Stimulated activated CD8-positive, alpha-beta memory T cell treated with anti-CD3 and anti-CD28 coated beads, Interleukin-7, amount 100 ng/mL, for 1 hour (primary cell): ENCODE measurements at places on chromosomes 4 and X.

GRCh38 chr4:76687746-76688448, 210.0 kb downstream of the SOWAHB start:
- DNase-seq: no peak

- no peak for DNase-seq
These were observed 63.4 kb upstream of the TMEM164 start for GRCh38 chrX:109939498-109939897.

- no peak for DNase-seq
These were observed 1427.2 kb downstream of the STIM2 start for GRCh38 chr4:28287831-28288233.

DNA sequence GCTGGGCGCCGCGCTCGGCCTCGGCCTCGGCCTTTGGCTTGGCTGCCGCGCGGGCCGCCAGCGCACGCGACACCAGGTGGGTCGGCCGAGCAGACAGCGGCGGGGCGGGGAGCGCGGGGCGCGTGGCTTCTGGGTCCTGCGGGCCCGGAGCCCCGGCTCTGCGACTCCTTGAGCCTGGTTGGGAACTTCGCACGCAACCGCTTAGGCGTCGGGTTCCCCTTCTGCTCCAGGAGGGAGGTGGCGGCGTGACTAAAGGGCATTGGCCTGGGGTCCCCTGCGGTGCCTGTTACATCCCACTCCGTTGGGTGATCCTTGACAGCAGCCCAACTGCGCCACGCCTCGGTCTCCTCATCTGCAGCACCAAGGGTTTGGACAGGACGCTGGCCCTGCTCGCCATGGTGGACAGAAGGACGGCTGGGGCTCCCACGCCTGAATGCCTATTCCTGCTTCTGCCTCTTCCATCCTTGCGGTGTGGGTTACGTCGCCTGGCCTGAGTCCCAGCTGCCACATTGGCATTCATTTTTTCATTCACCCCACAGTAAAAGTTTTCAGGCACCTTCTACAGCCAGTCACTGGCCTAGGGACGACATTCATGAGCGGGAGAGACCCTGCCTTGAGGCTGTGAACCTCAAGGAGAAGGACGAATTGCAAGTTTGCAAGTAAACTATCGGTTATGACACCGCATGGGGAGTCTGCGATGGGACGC, 631 bp downstream of the EVC start:
- no peak for DNase-seq

DNA sequence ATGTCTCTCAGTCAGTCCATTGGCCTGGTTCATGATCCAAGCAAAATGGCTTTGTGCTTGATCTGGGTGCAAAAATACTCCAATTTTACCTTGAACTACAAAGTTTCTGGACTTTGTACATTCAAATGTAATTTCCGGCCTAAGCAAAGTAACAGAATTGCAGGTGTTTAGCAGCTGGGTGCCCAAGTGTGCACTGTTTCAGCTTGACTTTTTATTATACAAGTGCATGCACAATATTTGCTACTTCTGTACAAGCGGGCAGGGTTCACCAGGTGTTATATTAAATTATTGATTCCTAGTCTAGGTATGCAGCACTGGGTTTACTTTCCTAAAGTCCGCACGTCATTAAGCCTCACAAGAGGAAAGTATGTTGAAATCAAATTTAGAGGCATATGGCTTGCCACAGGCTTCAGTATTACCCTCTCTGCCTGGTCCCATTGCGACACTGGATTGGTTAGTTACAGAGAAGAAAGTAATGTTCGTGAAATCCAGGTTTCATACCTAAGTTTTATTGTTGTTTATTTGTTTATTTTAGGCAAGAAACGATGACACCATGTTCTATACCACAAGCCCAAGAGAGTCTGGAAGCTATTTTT, 376.9 kb upstream of the CTSO start:
- no peak for DNase-seq
